KBM-7 (cell line): ENCODE measurements at places on chromosomes 3 and 15.

- DNase-seq = no peak
Observed at GRCh38 chr3:166405465-166405864, 568.2 kb upstream of the BCHE start.

- peak; percentile 81 for DNase-seq
Observed at GRCh38 chr15:54681584-54681983, 515.2 kb downstream of the RSL24D1 start.

DNA sequence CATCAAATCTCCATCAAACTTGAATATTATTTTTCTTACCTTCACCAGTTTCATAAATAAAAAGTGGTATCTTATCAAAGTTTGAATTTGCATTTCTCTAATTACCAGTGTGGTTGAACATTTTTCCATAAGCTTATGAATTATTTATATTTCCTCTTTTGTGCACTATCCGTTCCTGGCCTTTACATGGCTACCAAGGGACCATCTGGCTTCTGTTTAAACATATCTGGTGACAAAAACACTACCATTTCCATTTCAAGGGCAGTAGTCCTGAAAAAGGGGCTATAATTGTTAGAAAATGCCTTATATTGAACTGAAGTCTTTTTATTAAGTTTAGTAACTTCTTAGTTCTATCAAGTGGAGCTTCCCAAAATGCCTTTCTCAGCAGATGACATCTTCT lies 44.3 kb upstream of the TM4SF4 start:
- no peak for DNase-seq

DNA sequence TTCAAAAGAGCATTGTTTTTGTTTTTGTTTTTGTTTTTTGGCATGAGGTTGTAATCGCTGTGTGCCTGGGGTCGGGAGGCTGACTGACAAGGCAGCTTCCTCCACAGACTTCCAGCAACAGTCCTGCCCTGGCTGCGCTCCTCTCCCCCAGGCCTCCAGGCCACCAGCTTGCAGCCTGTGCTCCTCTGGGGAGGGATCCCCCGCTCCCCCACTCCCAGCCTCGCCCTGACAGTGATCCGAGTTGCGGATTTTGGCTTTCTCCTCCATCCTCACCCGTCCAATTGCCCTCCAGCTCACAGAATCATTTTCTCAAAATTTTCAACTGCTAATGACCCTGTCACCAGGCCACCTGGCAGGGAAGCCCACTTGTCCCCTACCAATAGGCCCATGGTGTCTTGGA lies 36.5 kb upstream of the PCSK6 start:
- DNase-seq = no peak

DNA sequence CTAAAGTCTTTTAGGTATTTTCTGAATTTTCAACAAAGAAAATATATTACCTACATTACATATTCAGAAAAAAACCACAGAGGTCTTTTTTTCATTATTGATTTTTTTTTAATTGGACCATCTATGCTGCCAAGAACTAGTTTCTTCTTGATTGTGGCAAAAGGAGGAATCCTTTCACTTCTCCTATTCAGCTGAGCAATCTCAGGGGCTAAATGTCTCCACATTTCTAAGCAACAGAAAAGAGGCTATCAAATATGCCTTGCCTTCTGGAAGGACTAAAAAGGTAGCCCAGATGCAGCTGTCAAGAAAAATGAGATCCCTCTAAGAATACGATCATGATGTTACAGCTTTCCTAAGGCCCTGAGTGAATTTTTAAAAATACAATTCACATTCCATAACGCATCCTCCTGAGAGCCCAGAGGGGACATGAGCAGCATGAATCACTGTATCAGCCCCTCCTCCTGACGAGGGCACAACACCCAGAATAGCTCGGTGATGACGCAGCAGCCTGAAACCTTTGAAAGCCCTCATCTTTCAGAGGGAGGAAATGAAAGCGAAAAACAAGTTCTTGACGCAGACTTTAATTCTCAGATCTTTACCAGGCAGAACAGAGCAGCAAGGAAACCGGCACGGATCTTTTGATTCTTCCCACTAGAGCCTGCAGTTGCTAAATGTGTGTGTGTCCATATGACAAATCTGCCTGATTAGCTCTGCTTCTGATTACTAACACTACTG lies 24.6 kb downstream of the RUBCN start:
- DNase-seq = peak; percentile 86

- DNase-seq = peak; percentile 52
Observed at GRCh38 chr3:43691120-43691995, 620 bp downstream of the ABHD5 start.

DNA sequence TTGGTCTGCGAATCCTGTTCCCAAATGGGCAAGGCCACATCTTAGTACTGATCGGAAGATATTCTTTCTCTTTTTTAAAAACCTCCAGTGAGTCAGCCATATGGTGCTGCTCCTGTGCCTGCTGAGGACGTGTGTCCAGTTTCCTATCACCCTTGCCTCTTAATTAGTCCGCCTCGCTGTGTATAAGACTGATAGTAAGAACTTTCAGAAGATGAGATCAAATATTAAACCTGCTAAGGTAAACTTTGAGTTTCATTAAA lies 612 bp downstream of the UBA5 start:
- DNase-seq = no peak

- DNase-seq = no peak
Observed at GRCh38 chr15:89985111-89985510, 16.0 kb upstream of the ZNF710 start.

DNA sequence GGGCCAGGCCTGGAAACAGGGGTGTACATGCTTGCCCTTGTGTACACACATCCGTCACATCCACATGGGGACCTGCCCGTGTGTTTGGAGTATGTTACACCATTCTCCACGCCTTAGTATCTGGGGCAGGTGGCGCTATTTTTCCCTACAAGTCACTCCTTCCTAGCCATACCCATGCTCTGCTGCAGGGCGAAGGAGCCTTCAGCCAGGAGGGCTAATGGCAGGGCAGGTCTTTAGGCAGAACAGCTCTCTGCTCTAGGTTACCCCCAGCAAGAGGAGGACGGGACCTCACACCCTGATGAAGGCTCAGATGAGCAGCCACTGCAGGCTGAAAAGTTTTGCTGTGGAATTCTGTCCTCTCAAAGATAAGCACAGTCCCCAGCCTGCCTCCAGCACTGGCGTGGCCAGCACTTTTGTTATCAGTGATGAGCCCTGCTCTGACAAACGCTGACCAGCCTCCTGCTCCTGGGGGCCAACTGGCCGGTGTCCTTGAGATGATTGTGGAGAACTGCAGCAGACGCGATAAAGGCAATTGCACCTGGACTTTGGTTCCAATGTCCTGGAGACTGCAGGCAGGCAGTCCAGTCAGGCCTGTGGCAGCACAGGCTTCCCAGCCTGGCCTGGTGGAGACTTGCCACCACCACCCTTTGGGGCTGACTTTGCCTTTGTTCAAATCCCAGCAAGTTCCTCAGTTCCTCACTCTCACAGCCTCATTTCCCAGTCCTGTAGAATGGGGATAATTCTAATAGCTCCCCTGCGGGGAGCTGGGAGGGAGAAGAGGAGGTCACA lies 19.8 kb upstream of the PIGZ start:
- DNase-seq = peak; percentile 31

- no peak for DNase-seq
Observed at GRCh38 chr15:35161694-35162093, 76.6 kb upstream of the NANOGP8 start.

DNA sequence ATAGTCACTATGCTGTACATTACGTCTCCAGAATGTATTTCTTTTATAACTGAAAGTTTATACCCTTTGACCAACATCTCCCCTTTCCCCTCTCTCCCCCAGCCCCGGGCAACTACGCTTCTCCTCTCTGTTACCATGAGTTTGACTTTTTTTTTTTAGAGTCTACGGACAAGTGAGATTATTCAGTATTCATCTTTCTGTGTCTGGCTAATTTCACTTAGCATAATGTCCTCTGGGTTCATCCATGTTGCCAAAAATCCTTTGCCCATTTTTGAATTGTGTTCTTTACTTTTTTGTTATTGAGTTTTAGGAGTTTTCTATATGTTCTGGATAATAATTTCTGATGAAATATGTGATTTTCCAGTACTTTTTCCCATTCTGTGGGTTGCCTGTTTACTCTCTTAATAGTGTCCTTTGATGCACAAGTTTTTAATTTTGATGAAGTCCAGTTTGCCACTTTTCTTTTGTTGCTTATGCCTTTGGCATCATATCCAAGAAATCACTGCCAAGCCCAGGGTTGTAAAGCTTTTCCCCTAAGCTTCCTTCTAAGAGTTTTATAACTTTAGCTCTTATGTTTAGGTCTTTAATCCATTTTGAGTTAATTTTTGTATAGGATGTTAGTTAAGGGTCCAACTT lies 126.7 kb upstream of the NSMCE3 start:
- DNase-seq = no peak

DNA sequence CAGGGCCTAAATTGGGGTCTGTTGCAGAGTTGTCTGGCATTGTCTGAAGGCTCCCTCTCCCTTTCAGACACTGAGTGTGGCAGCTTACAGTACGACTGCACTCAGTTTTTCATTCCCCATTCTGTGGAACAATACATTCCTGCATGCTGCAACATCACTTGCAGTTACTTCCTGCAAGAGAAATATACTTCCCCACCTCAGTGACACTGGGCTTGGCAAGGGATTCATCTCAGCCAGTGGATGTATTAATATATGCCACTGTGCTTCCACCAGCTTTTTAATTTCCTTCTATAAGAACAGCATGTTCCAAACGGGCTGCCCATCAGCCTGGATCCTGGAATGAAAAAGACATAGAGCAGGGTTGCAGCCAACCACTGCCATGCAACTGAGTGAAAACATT lies 23.1 kb downstream of the B3GALNT1 start:
- no peak for DNase-seq

GRCh38 chr15:71784719-71785118 lies 25.6 kb upstream of the NR2E3 start:
- DNase-seq = no peak

DNA sequence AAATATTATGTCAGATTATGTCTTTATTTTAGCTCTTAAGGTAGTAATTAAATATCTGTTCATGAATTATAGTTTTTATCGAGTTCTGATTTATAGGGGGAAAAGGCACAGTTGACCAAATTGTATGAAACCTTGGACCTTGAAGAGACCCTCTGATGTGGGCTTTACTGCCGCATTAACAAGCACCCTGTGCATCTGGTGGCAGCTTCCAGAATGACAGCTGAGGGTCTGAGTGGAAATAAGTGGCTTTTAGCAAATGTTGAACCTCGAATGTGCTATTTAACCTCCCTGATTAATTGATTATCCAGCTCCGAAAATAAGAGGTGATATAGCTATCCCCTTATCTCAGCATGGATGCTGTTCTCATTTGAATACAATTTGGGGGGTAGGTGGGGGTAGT lies 87.0 kb downstream of the TMEM108 start:
- DNase-seq = no peak

- DNase-seq = peak; percentile 46
Observed at GRCh38 chr3:16522834-16523233, 9.3 kb upstream of the RFTN1 start.

DNA sequence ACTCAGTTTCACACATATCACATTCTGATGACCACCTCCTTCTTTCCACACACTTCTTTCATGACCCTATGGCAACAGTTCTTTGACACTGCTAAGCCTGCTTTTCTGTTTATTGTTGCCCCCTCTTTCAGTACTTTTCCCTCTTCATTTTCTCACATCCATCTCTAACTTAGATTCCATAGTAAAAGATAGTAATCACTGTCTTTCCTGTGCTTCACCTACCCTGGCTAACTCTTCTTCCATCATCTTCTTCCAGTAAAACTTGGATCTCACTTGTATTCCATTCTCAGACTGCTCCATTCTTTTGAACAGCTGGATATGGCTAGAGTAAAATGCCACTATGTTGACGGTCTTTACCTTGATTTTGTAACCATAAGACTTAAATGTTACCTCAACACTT lies 632.6 kb upstream of the TGFBR2 start:
- DNase-seq = no peak

DNA sequence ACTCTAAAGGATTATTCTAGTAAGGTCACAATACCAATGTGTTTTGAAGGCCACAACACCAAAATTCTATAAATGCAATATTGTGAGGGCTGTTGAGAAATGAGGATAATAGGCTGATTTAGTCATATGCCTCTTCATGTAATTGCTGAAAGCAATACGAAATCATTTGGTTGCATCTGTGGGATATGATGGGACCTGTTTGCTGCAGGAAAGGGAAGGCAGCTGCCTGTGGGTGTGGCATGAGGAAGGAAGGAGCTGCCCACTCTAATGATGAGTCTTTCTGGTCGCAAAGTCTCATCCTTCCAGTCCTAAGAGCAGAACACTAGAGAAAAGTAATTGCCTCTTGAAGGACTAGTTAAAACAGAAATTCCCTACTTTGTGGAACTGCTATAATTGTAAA lies 245.3 kb upstream of the ZPLD1 start:
- DNase-seq = peak; percentile 25

DNA sequence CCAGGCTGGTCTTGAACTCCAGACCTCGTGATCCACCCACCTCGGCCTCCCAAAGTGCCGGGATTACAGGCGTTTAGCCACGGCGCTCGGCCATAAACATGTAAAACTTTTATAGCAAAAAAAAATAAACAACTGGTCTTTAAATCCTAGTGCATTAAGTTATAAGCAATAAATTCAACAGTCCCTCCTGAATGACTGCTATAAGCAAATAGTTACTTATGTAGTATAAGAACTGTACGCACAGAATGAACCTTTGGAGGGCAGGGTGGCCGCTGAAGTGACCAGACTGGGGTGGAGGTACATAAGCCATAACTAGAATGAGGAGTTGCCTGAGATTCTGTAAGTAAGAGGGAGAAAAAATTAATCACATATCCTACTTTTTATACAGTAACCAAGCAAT lies 12.6 kb downstream of the CCDC14 start:
- DNase-seq = no peak

DNA sequence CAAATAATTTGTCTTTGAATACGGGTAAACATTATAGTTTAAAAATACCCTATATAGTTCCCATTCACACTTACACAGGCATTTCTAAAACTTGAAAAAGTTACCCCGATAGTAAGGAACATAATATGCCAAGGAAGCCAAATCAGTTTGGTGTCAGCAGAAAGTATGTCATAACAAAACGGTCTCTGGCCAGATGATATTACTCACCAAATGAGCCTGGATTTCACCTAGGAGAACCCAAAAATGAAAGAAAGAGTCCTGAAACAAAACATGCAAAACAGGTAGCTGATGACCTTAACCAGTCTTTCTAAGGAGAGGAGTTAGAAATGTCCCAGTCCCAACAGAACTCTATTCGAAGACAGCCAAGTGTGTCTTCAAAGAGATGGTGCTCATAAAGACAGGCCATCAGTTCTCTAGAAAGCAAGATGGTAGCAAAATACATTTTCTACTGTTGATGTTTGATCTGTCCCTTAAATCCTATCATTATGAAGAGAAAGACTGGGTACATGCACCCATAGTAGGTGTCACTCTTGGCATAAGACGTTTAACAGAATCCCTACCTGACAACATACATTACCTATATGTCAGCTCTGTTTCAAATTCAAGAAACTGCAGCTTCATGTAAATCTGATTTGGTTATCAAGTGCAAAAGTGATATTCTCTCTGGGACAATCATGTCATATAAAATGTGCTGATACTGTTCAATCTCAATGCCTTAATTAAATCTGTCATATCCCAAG lies 942.5 kb downstream of the ROBO1 start:
- DNase-seq = no peak

GRCh38 chr3:172675441-172676193 lies 35.2 kb downstream of the NCEH1 start:
- DNase-seq = peak; percentile 66

GRCh38 chr3:44654039-44654438 lies 5.5 kb downstream of the ZNF35 start:
- no peak for DNase-seq
